NCI-H446 treated with DMSO at 0.1 percent for 48 hours (cell line): ENCODE measurements at places on chromosomes 16 and 17.

DNA sequence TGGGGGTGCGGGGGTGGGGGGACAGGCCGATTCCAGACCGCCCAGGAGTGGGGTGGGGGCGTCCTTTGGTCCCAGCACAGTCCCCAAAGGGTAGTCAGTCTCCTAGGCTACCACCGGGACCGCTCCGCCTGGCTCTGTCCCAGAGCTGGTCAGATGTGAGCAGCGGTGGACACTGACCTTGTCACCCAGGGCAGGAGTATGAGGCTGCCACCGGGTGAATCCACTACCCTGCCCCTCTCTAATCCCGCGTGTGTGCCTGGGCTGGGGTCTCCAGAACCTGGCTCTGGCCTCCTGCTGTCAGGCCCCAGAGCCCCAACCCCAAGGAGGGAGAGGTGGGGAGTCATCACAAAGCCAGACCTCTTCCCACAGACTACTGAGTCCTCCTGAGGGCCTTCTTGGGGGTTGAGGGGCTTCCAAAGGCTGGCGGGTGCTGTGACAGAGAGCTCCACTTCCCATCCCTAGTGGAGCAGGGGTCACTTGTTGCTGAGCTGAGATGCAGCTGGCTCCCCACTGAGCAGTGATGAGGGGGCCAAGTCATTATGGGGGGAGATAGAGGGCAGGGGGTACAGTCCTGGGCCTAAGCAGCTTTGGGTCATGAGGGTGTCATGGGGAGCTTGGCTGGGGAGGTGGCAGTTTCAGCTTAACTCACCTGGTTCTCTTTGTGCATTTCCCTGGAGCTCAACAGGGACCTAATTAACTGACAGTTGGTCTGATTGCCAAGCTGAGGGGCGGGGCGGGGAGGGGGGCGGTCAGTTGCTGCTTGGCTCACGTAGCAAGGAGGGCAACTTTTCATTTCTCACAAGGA, 1.2 kb downstream of the PPP1R1B start:
- DNase-seq, result no peak

- peak; percentile 2 for DNase-seq
Measured at GRCh38 chr16:23505180-23505665, 5.1 kb downstream of the GGA2 start.

GRCh38 chr16:27333549-27333948, 19.8 kb downstream of the IL4R start:
- no peak for DNase-seq

DNA sequence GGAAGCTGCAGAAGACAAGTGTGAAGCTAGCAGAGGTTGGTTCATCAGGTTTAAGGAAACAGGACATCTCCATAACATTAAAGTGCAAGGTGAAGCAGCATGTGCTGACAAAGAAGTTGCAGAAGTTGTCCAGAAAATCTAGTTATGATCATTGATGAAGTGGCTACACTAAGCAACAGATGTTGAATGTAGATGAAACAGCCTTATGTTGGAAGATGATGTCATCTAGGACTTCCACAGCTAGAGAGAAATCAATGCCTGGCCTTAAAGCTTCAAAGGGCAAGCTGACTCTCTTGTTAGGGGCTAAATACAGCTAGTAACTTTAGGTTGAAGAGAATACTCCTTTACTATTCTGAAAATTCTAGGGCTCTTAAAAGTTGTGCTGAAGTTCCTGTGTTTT, 340.2 kb upstream of the SOX9 start:
- no peak for DNase-seq

DNA sequence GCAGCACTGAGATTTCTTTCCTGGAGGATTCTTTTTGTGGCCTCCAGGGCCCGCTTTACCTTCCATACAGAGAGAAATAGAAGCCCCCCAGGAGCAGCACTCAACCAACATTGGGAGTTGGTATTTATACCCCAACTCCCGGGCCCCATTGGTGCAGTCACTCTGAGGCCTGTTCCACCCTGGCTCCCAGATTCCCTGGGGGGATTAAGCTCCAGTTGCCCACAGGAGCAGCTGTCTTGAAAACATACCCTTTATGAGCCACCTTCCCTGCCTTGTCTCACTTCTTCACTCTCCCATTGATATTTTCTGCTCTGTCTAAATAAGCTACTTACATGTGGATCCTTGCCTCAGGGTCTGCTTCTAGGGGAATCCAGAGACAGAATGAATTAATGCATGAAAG, 167.8 kb downstream of the KATNIP start:
- no peak for DNase-seq

DNA sequence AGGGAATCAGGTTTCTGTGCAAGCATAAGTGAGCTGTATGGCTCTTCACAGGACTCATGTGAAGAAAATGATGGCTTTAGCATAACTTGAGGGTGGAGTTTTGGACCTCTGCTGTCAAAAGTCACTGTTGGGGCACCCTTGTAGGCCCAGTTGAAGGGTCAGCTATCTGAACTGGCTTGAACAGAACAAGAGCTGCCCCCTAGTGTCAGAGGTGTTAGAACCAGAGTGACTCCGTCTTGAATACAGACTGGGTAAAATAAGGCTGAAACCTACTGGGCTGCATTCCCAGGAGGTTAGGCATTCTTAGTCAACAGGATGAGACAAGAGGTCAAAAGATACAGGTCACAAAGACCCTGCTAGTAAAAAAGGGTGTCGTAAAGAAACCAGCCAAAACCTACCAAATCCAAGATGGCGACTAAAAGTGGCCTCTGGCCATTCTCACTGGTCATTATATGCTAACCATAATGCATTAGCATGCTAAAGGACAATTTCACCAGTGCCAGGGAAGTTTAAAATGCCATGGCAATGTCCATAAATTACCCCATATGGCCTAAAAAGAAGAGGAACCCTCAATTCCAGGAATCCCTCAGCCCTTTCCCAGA, 484.0 kb upstream of the ERCC4 start:
- no peak for DNase-seq
